GM03348 (cell line): ENCODE measurements at places on chromosomes 5 and 9.
A peak's percentile ranks its signal among the peaks of the same experiment; 100 is the strongest.

DNA sequence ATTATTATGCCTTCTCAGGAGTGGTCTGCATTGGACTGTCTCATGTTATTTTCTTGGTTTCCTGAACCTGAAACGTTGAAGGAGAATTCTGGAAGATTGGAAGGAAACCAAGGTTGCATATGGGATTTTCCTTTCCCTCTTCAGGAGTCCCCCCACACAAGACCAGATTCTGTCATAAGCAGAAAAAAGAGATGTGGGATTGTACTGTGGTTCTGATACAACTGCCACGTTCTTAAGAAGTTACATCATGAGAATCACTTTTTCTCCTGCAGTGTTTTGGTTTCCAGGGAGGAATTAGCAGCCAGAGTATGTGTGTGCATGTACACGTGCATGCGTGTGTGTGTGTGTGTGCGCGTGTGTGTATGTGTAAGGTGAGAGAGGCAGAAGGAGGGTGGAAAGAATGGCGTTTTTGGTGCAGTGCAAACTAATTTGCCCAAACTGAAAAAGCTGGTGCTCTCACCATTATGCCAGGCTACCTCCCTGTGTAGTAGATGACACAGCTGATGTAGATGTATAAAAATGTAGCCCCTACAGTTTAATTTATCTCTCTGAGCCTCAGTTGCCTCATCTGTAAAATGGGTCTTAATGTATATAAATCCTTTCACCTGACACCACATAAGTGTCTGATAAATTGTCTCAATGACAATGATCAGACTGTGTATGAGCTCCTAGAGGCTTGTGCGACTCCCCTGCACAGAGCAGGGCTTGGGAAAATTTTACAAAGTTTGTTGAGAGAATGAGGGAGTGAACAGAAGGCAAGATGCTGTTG lies 38.6 kb downstream of the RALGPS1 start:
- DNase-seq: peak; percentile 41

DNA sequence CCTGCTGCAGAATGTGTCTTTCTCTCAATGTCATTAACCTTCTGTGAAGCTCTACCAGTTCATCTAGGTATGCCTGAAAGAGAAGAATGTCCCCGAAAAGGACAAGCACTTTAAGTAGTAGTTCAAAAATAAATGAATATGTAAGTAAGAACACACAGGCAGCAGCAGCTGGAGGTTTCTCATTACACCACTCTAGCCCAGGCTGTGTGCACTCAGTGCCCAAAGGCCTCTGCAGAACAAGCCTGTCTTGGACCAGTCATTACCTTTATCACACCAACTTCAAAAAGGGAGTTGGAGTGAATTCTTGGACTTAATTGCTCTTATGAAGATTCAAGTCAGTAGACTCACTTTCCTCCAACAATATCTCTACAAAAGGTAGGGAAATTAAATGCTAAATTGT lies 268.8 kb downstream of the MLLT3 start:
- no peak for DNase-seq

- no peak for DNase-seq
These were observed 99.2 kb downstream of the DAPK1 start for GRCh38 chr9:87596862-87597261.

GRCh38 chr9:33151007-33151557 lies 16.1 kb downstream of the B4GALT1 start:
- DNase-seq: peak; percentile 75

- DNase-seq: no peak
These were observed 42.3 kb upstream of the VDAC1 start for GRCh38 chr5:134046801-134047686.

GRCh38 chr5:6497262-6497661 lies 48.6 kb downstream of the UBE2QL1 start:
- DNase-seq: no peak

- no peak for DNase-seq
These were observed 728.8 kb downstream of the NR2F1-AS1 start for GRCh38 chr5:92852219-92852618.

DNA sequence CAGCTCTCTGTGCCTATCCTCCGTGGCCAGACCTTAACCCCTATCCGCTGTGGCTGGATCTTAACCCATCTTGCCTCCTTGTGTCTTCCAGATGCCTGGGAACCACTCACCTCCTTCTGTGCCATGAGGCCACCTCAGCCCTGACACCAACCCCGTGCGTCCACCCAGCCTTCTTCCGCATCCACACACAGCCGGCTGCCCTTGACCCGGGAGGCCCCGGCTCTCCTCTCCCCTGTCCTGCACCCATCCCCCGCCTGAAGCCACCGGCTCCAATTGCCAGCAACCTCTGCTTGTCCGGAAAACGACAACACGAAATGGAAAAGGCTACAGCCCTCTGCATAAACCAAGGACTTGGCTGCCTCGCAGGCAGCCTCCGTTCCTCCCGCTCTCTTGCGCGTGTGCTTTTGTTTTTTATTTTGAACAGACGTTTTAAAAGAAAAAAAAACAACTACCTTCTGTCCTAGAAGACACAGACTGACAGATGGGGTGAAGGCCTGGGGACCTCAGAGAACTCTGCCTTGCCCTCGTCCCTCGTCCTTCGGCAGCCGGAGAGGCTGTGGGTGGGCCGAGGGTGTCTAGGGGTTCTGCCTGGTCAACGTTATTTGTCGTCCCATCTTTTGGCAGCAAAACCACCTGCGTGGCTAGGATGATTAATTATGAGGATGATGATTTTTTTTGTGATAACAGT lies 32.5 kb upstream of the HMCN2 start:
- no peak for DNase-seq

DNA sequence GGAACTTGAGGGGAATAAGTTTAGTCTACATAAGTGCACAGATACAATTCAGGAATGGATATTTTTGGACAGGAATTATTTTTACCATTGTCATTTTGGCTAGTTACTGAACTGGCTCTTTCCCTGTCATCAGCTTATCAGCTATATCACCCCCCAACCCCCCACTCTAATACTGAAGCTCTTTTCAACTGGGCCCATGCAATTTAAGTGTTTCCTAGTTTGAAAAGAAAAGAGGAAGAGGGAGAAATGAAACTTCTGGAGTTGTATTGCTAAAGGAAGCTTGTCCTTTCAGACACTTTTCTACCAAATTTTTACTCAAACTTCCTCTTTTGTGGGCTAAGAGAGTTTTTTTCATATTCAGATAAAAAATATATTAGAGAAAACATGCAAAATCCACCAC lies 18.5 kb upstream of the TIMD4 start:
- no peak for DNase-seq
